ENCODE measurements at places on chromosomes 5 and 9.

DNA sequence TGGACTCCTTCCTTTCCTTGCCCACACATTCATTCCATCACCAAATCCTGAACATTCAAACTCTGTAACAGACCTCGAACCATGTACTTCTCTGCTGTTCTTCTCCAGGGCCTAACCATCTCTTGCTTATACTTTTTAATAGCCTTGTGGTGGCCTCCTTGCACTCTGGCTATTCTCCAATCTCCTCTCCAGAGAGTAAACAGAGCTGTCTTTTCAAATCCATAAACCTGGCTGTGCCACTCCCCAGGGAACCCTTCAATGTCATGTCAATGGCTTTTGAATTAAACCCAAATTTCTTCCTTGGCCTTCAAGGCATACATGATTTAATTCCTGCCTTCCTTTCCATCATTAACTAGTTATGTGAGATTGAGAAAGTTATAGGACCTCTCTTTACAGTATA is 277.6 kb upstream of the EFNA5 start:
- no peak for DNase-seq

DNA sequence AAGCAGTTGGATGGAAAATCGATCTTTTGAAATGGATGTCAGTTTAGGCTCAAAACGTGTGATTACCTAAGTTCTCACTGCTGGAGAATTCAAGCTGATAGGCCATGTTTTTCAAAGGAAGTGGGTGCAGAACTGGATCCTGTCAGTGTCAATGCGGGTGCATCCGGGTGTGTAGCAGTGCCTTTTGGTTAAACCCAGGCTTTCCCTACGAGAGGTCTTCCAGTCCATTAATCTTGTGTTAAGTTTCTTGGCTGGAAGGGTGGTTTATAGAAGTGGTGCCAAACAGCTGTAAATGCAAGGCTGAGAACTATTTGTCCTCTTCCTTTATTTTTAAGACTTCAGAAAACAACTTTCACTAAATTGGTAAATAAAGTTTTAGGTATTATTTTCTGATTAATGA is 71.9 kb downstream of the DAPK1 start:
- DNase-seq: no peak

GRCh38 chr5:148540647-148541046 is 113.7 kb downstream of the HTR4 start:
- no peak for DNase-seq

- no peak for DNase-seq
Observed at GRCh38 chr5:57368010-57368409, 114.6 kb downstream of the ACTBL2 start.

GRCh38 chr5:38446029-38446522 is 110.4 kb downstream of the LIFR start:
- DNase-seq: no peak
